Stimulated activated CD8-positive, alpha-beta memory T cell treated with anti-CD3 and anti-CD28 coated beads, Interleukin-15, amount 100 ng/mL, for 4 hours (primary cell): ENCODE measurements at places on chromosomes 16 and 17.

- no peak for DNase-seq
Measured at GRCh38 chr16:81701296-81701970, 77.7 kb upstream of the PLCG2 start.

- no peak for DNase-seq
Measured at GRCh38 chr17:37361543-37361942, 14.2 kb upstream of the C17orf78 start.

GRCh38 chr16:4272114-4272956, 488 bp downstream of the TFAP4 start:
- DNase-seq: peak; percentile 36

GRCh38 chr16:57643910-57644309, 15.5 kb downstream of the ADGRG1 start:
- no peak for DNase-seq

DNA sequence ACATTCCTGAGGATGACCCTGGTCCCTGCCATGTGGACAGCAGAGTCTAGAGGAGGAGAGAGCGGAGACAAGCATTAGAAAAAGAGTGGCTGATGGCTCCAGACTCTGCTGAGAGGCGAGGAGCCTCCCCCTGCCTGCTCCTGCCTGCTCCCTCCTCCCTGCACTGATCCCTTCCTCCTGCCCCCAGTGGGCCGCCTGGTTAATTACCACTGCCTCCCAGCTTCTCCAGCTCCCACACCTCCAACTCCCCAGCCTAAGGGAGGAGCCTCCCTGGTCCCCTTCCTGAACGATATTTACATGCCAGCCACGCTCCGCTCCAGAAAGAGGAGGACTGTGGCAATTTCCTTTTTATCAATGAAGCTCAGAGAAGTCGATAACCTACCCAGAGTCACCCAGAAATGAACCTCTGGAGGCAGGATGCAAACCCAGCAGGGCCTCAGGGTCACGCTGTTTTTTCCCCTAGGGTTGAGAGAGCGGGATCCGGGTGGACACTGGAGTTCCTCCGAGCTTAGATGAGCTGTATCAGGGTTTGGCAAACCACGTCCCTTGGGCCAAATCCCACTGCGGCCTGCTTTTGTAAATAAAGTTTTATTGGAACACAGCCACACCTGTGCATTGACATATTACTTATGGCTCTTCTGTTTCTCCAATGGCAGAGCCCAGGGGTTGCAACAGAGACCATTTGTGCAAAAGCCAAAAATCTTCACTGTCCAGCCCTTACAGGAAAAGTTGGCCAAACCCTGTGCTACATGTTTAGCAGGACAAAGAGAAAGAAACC, 27.1 kb upstream of the JPH3 start:
- DNase-seq: no peak

GRCh38 chr16:55142405-55142804, 181.6 kb upstream of the IRX6 start:
- no peak for DNase-seq

GRCh38 chr17:75622771-75623273, 10.4 kb upstream of the SMIM5 start:
- DNase-seq: no peak

- no peak for DNase-seq
Measured at GRCh38 chr17:74449773-74450172, 16.7 kb upstream of the CD300A start.

DNA sequence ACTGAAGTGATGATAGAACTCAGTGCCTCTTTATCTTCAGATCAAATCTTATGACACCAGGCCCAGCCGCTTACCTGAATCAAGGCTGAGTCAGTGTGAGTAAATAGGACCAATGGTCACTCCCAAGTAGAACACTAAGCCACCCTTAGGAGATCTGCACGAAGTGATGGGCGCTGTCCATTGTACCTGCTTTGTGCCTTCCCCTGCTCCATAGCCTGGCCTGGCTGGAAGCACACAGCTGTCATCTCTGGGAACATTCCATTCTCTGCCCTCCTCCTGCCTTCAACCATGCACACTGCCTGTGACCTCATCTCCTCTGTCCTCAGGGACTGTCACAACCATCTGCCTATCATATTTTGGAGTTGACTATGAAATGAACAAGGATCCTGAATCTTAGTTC, 279.5 kb upstream of the ASIC2 start:
- DNase-seq: no peak

DNA sequence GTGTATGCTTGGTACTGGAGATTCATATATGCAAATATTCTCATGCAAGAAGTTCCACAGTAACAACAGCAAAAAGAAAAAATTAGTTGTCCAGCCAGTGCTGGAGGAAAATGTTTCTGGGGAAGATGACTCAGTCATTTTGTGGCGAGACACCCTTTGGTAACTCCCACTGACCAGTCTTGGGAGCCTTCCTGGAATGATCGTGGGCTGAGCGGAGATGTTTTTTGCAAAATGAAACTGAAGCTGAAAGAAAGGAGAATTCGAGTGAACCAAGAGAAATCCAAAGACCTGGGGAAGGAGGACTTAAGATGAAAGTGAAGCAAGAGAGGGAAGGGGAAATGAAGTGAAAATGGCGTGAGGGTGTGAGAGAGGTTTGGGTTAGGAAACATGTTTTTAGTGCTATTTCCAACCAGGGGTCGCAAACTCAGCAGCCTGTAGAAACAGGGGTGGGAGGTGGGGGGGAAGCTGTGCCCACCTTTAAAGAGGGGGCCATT, 5.2 kb downstream of the ITPRIPL2 start:
- no peak for DNase-seq

DNA sequence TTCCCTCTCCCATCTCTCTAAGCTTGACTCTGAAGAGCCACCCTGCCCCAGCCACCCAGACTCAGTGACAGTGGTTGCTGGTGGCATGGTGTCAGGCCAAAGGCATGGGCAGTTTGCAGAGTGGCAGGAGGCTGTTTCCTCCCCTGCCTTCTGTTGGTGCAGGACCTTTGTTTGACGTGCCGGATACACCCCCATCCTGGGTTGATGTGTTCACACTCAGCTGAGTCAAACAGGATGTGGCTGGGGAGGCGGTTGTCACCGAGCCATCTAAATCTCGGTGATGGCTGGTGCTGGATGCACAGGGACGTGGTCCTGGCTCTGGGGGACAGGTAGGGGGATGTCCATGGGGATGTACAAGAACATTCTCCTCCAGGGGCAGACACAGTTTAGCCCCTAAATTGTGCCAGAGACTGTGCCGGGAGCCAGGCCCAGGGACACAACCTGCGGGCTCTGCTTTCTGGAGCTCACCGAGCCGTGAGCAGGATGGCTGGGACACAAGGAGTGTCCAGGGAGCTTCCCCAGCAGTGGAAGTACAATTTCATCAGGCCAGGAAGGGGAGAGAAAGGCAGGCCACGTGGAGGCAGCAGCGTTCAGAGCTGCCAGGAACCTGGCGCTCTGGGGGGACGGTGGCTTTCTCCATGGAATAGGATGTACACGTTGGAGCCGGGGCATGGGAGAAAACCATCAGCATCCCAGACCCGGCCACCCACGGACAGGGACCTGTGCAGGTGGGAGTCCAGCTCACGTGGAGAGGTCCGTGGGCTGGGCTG, 264.2 kb downstream of the SEC14L1 start:
- DNase-seq: peak; percentile 78

- DNase-seq: no peak
Measured at GRCh38 chr17:53227514-53227913, 595.2 kb upstream of the KIF2B start.

GRCh38 chr16:89455178-89455577, 35.2 kb downstream of the ANKRD11 start:
- DNase-seq: no peak

GRCh38 chr17:1865252-1866037, 35.6 kb downstream of the RPA1 start:
- peak; percentile 15 for DNase-seq

DNA sequence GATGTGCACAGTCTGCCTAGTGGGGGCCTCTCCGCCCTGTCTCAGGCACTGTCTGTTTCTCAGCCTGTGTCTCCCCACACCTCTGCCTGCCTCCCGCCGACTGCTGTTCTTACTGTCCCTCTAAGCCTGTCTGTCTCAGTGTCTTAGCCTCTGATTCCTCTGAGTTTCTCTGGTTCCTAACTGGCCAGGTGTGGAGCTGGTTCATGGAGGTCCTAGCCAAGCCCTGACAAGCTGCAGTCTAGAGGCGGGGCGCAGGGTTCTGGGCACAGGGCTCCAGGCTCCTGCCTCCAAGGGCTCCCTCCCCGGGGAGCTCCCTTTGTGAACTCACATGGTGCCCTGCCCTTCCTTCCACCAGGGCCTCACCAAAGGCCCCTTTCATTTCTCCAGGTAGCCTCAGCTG, 19.4 kb downstream of the C17orf100 start:
- no peak for DNase-seq

- DNase-seq: no peak
Measured at GRCh38 chr17:21293831-21294210, 9.3 kb downstream of the MAP2K3 start.

DNA sequence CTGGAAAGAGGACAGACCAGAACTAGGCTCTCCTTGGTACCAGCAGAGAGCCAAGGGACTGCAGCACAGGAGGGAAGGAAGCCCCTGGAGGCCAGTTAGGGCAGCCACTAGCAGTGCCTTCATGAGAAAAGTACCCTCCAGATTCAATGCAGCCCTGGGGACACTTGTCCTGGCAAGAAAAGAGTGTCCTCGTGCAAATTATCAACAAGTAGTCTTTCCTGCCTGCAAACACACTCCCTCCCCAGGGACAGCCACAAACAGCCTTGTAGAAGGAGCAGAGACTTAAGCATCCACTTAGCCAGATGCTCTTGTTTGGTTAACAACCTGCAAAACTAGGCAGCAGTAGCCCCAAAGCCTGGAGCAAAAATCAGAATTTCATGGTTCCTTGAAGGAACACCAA, 24.3 kb downstream of the CENPV start:
- DNase-seq: no peak

DNA sequence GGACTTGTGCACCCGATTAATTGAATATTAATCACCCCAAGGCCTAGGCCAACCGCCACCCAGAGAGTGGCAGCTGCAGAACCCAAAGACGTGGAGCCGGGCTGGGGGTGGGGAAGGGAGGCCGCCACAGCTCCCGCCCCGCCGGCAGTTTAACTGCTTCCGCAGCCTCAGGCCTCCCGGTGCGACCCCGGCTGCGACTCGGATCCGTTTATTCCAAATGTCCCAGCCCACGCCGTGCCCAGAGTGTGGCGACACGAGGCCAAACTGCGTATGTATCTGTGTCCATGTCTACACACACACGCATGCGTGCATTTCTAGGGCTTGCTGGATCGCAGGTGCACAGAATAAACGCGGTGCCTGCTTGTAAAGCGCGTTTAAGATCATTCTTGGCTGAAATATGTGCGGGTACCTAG, 802 bp upstream of the TOB1 start:
- peak; percentile 23 for DNase-seq

DNA sequence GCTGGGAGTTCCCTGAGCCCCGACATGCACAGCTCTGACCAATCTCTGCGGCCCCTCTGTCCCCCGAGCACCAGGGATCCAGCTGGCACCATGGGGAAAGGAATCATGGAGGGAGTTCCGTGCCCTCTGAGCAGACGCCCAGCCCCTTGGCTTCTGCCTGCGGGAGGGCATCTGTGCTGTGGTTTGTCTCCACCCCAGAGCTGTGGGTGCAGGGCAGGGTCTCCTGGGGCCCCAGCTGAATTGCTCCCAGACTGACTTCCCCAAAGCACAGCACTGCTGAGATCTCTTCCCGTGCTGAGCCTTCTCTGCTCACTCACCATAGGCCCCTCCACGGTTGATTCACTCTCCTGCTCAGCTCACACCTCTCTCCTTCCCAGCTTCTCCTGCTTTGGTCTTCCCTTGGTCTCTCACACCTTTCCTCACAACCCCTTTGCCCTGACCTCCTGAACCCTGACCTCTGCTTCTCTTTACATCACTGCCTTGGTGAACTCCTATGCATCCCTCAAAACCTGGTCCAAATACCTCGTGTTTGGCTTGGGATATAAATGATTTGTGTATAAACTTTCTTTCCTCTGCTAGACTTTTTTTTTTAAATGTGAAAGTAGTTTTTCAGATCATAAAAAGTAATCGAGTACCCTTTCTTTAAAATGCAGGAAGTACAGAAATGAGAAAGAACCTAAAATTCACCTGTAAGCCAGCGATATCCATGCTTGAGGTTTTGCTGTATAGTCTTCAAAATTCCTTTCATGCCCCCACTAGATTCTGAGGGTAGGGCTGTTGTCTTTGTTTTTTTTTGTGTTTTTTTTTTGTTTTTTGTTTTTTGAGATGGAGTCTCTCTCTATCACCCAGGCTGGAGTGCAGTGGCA, 265.3 kb downstream of the SEC14L1 start:
- DNase-seq: no peak

GRCh38 chr17:29212094-29212631, 32.0 kb upstream of the MYO18A start:
- DNase-seq: no peak

DNA sequence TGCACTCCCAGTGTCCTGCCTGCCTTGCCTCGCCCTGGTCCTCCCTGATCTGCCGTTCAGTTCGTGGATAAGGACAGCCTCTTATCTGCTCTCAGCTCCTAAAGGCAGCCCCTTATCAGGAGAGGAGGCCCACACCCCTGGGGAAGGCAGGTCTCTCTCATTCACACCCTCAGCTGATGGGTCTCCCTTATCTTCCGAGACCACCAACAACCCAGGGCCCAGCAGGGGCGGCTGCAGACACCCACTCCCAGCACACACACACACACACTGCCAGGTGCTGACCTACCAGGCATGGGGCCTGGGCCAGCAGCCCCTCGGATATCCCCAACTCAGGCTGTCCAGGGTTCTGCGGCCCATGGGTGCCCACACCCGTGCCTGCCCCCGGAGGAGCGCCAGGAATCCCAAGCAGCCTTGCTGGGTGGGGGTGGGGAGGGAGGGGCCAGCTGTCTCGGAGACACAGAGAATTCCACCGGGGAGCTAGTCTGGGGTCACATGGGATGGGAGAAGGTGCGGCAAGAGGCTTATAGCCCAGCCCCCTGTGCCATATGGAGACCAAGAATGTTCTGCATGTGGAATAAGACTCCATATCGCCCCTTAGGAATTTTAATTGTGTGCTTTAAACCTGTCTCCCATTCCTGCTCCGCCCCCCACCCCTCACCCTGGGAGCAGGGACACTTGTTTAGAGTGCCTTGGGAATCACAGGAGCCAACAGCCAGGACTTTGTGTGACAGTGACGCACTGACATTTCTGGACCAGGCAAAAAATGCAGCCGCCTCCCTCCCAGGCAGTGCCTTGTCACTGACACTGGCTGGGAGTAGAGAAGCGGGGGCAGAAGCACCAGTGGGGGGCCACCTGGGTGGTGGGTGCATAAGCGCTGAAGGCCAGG, 41.9 kb upstream of the EMP2 start:
- no peak for DNase-seq

GRCh38 chr17:5264893-5265292, 17.2 kb upstream of the RABEP1 start:
- DNase-seq: no peak

DNA sequence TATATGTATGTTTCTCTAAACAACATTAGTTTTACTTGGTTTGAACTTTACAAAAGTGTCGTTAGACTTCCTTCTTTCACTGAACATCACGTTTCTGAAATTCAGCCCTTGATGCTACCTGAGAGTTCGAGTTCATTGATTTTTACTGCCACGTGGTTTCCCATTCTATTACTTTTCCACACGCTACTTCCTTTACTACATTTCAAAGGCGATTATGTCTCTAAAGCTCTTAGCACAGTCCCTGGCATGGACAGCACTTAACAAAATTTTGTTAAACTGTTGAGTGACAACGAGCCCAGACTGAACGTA, 15.9 kb upstream of the ARHGAP17 start:
- no peak for DNase-seq

GRCh38 chr17:27573971-27574525, 56.9 kb upstream of the LGALS9 start:
- DNase-seq: no peak
